ENCODE measurements at places on chromosomes 4 and X.

- no peak for DNase-seq
Measured at GRCh38 chrX:43758044-43758443, 101.9 kb downstream of the MAOA start.

DNA sequence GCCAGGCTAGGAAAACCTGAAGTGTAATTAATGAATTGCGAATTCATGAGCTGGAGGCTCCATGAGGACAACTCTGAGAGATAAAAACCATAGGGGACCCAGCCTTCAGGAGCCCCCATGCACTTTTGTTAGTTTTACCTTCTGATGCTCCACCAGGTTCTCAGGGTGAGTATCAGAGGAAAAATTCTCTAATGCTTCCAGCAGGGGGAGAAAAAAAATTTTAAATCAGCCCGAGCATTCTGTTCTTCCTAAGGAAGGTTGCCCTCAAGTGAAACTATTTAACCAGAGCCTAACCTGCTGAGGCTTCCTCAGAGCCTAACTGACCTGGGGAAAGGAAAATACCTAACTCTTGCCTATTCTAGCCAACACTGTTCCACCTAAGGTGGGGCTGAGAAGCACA is 552.6 kb downstream of the PPARGC1A start:
- peak; percentile 37 for DNase-seq

DNA sequence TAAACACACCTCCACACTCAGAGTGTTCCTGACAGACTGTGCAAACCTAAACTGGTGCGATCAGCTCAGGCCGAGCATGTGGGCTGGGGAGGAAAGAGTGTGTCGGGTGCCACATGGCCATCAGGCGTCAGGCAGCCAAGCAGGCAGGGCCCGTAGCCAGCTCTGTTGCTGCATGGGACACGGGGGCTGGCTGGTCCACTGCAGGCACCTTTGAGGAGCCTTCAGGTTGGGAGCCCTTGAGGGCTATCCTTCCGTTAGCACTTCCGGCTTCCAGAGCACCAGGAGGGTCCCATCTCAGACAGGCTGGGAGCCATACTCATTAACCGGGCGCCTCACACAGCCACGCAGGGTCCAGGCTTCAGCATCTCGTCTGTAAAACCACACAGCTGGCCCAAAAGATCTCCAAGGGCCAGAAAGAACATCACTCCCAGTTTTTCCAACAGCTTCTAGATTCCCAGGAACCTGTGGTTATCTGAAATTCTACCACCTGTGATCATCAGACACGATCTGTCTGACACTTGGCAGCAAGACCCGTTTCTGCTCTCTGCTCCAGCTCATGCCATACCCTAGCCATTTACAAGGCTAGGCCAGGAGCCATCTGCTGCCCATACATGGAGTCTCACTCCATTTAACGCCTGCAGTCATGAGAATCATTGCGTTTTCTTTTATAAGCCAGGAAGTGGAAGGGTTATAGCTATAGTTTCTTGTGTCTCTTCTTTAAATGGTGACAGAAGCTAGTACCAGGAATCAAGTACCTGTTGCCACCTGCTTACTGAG is 87.5 kb downstream of the NSUN7 start:
- DNase-seq, result no peak

DNA sequence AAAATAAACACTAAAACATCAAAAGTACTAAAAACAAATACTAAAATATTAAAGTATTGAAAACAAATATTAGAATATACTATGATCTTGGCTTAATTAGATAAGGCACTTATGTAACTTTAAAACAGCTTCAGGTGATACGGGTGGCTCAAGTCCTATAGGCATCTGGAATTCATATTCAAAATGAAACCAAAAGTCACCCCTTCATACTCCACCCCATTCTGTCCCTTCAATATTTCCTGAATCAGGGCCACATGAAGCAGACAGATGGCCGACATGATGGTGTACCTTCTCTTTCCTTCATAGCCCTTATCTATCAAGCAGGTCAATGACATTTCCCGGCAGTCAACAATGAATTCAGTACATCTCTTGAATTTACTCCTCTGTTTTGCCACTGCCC is 71.9 kb upstream of the MAGEB10 start:
- no peak for DNase-seq

DNA sequence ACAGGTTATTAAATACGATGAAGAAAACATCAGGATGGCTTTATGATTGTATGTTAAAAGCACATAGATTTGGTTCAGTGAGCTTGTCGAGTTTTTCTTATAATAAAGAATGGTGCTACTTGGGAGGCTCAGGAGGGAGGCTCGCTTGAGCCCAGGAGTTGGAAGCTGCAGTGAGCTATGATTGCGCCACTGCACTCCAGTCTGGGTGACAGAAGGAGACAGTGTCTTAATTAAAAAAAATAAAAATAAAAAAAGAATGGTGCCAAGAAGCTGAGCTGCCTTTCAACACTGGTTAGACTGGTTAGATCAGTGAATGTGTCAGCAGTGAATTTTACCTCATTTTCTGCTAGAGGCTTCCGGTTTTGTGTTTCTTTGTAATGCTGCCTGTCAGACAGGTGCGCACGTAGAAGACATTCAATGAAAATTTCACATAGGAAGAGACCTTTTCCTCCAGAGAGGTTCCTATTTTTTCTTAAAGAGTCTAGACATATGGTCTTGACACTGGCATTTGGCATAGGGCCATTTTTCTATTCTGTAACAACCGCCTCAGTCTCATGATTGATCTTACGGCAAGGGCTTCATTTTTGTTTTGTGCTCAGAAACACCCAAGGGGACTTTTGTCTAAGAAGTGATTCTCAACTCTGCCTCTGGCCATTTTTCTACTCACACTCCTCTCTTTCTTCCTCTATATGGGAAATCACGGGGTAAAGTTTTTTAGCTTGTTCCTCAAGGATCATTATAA is 15.0 kb upstream of the ARSF start:
- no peak for DNase-seq

DNA sequence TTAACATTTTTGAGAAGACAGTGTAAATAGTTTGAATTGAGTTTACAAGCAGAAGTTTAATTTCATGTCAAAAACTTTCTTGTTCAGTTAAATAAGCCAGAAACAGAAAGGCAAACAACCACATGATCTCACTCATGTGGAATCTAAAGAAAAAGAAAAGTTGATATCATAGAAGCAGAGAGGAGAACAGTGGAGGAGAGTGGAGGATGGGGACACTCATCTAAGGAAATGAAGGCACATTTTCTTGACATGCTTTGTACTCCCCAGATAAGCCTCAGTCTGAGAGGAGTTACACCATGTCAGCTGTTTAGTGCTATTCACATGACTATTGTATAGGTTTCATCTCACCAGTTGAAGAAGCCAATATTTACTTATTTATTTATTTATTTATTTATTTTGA is 13.5 kb downstream of the SNCA start:
- peak; percentile 21 for DNase-seq

DNA sequence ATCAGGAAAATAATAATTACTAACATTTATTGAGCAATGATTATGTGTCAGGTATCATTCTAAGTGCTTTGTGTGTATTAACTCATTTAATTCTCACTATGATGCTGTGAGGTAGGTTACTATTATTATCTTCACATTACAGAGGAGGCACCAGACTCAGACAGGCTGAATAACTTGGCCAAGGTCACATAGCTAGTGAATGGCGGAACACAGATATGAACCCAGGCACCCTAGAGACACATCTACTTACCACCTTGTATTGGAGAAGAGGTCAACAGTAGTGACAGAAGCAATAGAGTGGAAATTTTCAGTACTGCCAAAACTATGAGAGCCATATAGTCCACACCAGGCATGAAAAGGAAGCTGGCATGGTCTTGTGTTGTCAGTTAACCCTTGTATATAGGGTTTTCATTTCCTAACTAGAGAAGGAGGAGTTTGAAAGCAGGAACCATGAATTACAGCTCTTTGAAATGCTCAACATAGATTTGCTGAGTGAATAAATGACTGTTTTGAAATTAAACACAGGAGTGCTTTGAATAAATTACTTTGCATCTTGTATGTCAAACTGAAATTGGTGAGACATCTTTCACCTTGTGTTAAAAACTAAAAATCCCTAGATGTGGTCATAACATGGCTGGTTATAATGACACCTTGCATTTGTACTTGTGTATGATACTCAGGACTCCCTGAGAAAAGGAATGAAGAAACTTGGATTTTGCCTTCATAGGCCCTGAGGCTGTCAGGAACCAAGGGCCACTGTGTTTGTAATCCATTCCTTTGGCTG is 71.8 kb downstream of the RTL9 start:
- DNase-seq, result no peak

DNA sequence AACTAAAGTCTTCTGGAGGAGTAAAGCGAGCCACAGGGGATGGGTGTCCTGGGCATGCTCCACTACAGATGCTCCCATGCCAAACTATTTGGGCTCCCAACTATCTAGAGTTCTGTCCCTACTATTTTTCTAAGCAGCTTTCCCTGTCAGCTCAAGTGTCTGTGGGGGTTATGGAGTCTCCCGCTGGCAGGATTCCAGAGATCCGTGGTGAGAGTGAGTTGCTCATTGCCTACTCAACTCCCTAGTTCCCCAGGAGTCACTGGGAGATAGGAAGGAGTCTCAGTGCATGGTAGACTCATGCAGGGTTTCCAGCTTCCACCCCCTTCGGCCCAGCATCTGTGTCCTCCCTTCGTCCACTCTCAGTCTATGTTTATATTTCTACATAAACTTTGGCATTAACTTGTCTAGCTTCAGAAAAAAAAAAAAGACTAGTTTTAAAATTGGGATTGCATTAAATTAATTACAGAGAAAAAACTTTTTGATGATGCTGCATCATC is 55.1 kb upstream of the INPP4B start:
- no peak for DNase-seq

GRCh38 chrX:153793291-153793690 is 884 bp downstream of the IDH3G start:
- DNase-seq, result no peak

DNA sequence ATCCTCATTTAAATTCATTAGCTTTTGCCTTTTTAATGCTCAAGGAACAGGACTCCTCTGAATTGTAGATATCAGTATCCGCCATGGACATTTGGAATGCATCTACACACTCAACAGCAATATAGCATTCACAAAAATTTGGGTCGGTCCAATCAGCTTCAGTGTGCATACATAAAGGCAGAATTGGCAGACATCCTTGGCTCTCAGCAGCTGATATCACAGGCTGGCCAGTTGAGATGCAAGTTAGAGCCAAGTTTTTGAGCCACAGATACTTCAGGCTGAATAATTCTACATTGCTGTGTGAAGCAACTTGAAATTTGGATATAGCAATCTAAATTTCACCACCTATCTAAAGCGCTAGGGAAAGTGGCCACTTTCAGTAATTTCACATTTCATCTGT is 821.1 kb downstream of the PCDH19 start:
- no peak for DNase-seq

DNA sequence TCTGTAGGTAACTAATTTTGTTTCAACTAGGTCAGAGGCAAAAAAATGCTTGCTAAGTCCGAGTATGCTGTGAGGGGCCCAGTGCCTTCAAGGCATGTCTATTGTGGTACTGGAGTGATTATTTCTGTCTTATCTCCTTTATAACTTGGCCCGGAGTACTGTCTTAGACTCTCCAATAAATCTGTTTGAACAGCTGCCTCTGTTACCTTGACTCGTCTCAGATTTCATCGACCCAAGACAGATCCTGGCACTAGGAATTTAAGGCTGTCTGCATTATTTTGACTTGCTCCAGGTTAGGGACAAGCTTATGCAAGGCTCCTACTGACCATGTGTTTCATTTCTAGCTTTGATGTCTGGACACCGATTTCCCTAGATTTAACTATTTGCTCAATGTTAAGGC is 41.1 kb upstream of the NKAP start:
- no peak for DNase-seq

GRCh38 chr4:87033902-87034301 is 99.1 kb downstream of the AFF1 start:
- DNase-seq, result peak; percentile 16

DNA sequence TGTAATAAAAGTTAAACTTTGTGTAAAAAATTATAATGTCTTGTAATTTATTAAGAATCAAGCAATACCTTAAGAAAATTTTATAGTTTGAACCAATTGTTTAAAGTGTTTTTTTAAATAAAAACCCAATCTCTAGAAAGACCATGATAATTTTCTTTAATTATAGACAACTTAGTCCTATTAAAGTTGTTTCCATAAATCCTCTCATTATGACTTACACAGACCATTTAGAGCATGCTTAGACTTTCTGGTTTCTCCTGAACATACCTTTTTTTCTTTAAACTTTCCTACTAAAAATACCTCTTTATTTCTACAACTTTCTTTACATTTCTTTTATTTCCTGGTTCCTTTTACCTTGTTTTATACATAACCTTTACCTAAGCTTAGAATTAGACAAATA is 837.4 kb downstream of the PCDH19 start:
- no peak for DNase-seq

GRCh38 chrX:16012250-16012649 is 111.1 kb upstream of the GRPR start:
- no peak for DNase-seq

DNA sequence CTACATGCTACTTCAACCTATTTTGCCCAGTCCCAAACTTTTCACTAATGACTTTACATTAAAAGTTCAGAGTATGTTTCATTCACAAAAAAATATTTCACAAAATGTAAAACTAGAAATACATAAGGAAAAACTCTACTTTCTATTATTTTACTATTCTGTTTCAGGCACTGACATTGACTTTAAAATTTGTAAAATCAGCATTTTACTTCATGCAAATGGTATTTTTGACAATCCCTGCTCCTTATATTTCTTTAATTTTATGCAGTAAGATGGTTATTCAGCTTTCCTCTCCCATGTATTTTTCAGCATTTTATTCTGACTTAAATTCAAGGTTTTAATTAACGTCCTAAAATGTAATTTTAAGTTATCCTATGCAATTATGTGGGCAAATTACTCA is 178.5 kb downstream of the COL25A1 start:
- no peak for DNase-seq

GRCh38 chrX:118666521-118666920 is 60.9 kb upstream of the IL13RA1 start:
- DNase-seq, result no peak
